ENCODE measurements at places on chromosomes 7 and 10. TPM values are rescaled to one million over a fixed set of nuclear protein-coding genes. Genes with fewer than 3 reads are reported as not detected.

TRPV6 gene
- total RNA-seq: not detected

C10orf105 gene
- total RNA-seq: under 0.01 TPM

CPEB3 gene
- total RNA-seq: 0.55 TPM

CRTAC1 gene
- not detected for total RNA-seq

SYT15B gene
- total RNA-seq: under 0.01 TPM

TMEM229A gene
- not detected for total RNA-seq

CCT6A gene
- 237 TPM for total RNA-seq

UNCX gene
- not detected for total RNA-seq

XRCC2 gene
- 1.6 TPM for total RNA-seq

MYH16 gene
- 0.33 TPM for total RNA-seq

NOS3 gene
- total RNA-seq: 3.3 TPM

Data from uterine smooth muscle cell (primary cell).